ENCODE measurements at places on chromosomes 16 and 17. TPM values are rescaled to one million over a fixed set of nuclear protein-coding genes. Genes with fewer than 3 reads are reported as not detected.

DNA sequence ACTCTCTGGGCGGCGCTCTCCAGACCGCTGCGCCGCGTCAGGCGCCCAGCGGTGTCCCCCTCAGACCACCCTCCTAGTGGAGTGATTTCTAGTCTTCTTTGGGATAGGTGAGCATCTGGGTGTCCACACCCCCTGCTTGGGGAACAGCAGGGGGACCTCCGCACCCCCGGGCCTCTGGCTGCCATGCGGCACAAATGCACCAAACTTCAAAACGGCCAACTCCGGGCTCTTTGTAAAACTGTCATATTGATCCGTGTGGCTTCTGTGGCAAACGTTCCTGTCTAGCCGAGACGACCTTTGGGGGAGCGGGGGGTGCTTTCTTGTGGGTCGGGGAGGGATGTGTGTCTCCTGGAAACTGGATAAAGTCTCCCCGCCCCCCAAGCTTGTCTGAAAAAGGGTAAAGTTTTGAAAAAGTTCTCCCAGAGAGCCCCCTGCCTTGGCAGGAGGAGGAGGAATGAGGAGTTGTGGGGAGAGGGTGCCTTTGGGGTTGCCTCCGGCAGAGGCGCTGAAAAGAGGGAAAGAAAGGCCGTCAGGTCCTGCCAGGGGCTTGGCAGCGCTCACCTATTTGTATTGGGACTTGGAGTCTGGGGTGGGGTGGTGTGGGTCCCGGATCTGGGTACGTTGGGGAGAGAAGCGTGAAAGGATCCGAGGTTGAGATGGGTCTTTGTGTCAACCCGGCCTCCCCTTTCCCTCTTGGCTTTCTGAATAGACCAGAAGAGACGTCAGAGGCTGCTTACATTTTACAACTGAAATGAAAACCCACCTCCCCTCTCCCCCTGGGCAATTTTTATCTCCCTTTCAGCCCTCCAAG lies 2.2 kb upstream of the CHD3 start:
- peak; percentile 68 for DNase-seq

The HBQ1 gene
- total RNA-seq, result not detected

DNA sequence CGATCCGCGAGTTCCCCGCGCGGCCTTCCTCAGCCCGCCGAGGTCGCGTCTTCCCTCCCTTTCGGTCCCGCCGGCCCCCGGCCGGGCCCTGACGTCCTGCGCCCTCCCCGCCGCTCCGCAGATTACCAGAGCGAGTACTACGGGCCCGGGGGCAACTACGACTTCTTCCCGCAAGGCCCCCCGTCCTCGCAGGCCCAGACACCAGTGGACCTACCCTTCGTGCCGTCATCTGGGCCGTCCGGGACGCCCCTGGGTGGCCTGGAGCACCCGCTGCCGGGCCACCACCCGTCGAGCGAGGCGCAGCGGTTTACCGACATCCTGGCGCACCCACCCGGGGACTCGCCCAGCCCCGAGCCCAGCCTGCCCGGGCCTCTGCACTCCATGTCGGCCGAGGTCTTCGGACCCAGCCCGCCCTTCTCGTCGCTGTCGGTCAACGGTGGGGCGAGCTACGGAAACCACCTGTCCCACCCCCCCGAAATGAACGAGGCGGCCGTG lies 5.4 kb downstream of the LHX1 start:
- no peak for DNase-seq

GRCh38 chr17:73747221-73748002 lies 103.2 kb upstream of the SDK2 start:
- no peak for DNase-seq

DNA sequence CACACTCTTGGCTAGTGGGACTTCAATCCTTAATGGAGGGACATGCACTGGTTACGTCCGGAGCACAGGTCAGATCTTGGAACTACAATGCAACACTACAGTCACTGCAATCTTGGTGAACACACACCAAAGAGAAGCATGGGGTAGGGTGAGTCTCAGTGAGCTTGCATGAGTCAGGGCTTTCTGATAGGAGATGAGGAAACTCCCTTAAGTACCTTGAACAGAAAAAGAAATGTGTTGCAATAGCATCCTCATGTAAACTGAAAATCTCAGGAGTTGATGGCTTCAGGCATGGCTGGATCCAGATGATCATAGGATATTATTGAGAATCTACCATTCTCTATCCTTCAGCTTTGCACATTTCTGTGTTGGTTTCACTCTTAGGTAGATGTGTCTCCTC lies 54.1 kb downstream of the CES1 start:
- DNase-seq, result no peak

- no peak for DNase-seq
Observed at GRCh38 chr16:49542946-49543630, 169.5 kb downstream of the C16orf78 start.

DNA sequence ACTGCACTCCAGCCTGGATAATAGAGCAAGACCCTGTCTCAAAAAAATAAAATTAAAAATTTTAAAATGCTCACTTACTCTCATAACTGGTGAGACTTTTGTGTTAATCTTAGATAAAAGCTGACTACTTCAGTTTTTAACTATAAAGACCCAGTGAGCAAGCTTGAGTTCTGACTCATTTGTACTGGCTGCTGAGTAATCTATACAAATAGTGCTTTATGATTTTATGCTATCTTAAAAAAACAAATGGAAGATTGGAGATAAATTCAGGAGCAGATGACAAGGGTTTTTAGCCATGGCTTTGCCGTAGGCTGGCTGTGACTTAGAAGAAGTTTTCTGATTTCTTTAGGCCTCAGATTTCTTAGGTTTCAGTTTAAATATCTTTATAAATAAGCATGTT lies 30.5 kb downstream of the SNTB2 start:
- DNase-seq, result no peak

The RGS11 gene
- total RNA-seq, result 10.0 TPM

GRCh38 chr16:8342276-8342675 lies 248.0 kb downstream of the TMEM114 start:
- no peak for DNase-seq

GRCh38 chr17:7841396-7841914 lies 7.4 kb downstream of the KDM6B start:
- peak; percentile 87 for DNase-seq

Data from mucosa of descending colon (tissue), 3 donors.